Naive thymus-derived CD4-positive, alpha-beta T cell (primary cell): ENCODE measurements at places on chromosomes 6 and 20. TPM values are rescaled to one million over a fixed set of nuclear protein-coding genes. Genes with fewer than 3 reads are reported as not detected.

DNA sequence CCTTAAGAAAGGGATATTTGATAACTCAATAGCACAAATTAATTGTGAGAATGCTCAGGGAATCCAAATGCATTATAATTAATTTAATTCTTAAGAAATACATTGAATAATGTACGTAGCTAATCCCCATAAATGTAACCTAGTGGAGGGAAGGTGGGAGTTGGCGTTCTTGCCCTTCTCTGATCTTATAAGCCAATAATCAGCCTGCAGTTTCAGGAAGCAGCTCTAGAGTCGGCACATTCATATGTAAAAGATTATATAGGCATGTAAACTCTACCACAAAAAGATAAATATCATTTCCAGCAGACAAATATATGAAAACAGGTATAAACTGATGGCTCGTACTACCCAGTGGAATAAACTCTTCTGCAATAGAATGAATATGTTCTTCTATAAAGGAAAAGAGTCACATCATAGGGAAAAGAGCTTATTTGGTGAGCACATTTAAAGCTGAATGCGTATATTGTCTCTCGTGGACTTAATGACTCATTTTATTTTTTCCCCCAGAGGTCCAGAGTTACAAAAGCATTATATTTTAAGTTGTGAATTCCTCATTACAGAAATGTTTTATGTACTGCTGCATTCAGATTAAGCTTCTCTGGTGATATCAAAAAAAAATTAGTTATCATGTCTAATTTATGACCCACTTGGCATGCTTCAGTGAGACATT is 112.2 kb downstream of the TFAP2A start:
- no peak for DNase-seq

The RNF182 gene
- not detected for total RNA-seq

The HLA-DRA gene
- 107 TPM for total RNA-seq

The PFDN6 gene
- 73.2 and 85.2 TPM in 2 replicates for total RNA-seq
